ENCODE measurements at places on chromosomes 11 and 22. TPM values are rescaled to one million over a fixed set of nuclear protein-coding genes. Genes with fewer than 3 reads are reported as not detected.

MOGAT2 gene
- 4.1 TPM for total RNA-seq

SYVN1 gene
- 108 TPM for total RNA-seq

DDI1 gene
- not detected for total RNA-seq

DNA sequence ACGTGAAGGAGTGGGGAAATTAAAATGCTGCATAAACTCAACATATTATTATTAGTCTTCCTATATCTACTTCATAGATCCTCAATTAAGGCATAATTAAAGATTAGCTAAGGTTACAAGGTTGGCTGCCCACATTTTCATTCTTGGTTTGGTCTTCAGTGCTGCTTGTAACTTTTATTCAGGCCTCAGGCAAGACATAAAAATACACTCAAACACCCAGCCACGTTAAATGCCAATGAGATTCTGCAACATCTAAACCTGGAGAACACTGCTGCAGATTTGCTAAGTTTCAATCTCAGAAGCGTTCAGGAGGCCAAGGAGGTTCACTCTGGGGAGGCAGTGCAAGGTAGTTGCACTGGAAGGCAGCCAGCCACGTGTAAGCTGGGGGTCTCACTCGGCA is 358.7 kb upstream of the NARS2 start:
- no peak for DNase-seq

- DNase-seq, result no peak
These were observed 90.5 kb upstream of the ALX4 start for GRCh38 chr11:44400431-44400830.

DNA sequence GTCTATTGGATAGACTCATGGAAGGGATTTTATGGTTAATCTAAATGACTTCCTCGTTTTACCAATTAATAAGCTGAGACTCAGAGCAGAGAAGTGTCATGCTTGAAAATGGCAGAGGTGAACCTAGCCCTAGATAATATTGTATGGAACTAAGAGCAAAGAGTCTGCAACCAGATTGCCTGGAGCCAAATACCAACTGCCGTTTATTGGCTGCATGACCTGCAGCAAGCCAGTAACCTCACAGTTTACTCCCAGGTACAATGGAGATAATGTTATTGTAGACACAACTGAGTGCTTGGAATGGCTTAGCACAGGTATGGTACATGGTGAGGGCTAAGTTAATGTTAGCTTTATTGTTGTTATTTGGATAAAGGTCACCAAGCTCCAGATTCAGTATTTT is 84.6 kb upstream of the FAT3 start:
- DNase-seq, result no peak

GRCh38 chr11:86464509-86465221 is 90.0 kb downstream of the CCDC81 start:
- DNase-seq, result no peak
